ENCODE measurements at places on chromosomes 7 and 10.

- DNase-seq = no peak
Observed at GRCh38 chr10:15035385-15036301, 8.1 kb upstream of the OLAH start.

DNA sequence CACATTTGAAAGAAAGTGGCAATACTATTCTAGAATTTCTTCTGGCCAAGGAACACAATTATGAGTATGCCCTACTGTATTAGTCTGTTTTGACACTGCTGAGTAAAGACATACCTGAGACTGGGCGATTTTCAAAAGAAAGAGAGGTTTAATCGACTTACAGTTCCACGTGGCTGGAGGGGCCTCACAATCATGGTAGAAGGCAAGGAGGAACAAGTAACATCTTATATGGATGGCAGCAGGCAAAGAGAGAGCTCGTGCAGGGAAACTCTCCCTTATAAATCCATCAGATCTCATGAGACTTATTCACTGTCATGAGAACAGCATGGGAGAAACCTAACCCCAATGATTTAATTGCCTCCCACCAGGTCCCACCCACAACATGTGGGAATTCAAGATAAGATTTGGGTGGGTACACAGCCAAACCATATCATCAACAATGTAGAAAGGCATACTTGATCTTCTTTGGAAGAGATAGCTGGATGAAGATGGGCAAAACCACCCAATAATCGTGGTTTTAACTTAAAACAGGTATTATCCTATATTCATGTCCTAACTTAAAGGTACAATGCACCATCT is 113.9 kb downstream of the ETV1 start:
- DNase-seq = no peak

- DNase-seq = no peak
Observed at GRCh38 chr10:114458955-114459354, 54.7 kb upstream of the AFAP1L2 start.

- DNase-seq = no peak
Observed at GRCh38 chr10:85527616-85528317, 838.8 kb downstream of the GRID1 start.

DNA sequence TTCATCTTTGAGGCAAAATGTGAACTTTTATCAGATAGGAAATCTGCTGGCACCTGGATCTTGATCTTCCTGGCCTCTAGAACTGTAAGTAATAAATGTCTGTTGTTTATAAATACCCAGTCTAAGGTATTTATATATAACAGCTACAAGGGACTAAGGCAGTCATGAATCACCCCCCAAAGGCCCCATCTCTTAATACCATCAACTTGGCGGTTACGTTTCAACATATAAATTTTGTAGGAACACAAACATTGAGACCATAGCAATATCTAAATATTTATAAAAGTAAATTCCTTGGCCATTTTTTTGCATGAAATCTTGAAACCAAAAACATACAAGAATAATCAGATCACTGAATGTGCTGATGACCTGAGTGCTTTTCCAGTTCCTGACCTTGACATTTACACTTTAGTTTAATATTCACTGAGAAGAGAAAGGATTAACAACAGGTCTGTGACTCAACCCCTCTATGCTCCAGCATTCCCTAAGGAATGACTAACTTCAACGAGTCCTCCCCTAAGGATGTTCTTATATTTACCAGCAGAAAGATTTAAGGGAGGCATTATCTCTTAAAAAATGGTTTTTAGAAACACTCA is 1438.5 kb upstream of the CELF2 start:
- no peak for DNase-seq

- DNase-seq = no peak
Observed at GRCh38 chr10:96321822-96322221, 17.6 kb downstream of the DNTT start.

GRCh38 chr10:71608819-71609768 is 110.5 kb downstream of the C10orf105 start:
- DNase-seq = no peak

DNA sequence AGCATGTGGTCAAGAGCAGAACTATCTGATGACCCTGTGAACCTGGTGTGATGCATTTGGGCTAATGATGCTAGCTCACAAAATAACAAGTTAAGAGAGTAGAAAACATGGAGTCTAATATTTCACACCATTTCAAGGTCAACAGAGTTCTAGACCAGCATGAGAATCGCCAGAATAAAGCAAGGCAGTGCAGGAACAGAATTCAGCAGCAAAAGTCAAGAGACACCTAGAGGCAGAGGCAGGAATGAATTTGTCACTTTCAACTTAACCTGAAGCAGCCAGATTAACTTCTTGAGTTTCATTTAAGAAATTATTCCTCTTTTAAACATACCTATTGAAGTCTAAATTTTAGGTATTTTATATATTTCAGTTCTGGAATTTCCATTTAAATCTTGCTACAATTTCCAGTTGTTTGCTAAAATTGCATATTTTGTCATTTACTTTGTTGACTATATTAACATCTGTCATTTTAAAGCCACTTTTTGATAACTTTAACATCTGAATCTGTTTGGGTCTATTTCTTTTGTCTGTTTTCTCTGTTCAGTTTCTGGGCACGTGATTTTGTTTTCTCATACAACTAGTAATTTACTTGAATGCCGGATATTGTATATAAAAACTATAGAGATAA is 44.2 kb upstream of the PRSS58 start:
- no peak for DNase-seq

DNA sequence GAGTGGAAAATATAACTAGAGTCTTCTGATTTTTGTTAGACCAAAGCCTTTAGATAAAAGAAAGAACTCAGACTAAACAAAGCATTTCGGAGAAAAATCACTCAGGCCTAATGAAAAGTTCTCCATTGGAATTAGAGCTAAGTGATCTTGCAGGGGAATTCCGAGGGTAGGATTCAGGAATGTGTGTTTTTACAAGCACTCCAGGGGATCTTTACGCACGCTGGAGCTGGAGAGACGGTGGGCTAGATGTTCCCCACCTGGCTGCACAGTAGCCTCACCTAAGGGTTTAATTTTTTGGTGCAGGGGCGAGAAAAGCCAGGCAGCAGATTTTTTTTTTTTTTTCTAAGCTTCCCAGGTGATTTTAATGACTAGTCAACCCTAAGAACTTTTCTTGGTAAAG is 7.9 kb upstream of the PAPSS2 start:
- DNase-seq = no peak

- DNase-seq = no peak
Observed at GRCh38 chr7:35694161-35694783, 663 bp downstream of the HERPUD2 start.

GRCh38 chr10:49001870-49002672 is 62.4 kb upstream of the LRRC18 start:
- no peak for DNase-seq

- no peak for DNase-seq
Observed at GRCh38 chr10:93580828-93581227, 14.4 kb downstream of the FFAR4 start.

DNA sequence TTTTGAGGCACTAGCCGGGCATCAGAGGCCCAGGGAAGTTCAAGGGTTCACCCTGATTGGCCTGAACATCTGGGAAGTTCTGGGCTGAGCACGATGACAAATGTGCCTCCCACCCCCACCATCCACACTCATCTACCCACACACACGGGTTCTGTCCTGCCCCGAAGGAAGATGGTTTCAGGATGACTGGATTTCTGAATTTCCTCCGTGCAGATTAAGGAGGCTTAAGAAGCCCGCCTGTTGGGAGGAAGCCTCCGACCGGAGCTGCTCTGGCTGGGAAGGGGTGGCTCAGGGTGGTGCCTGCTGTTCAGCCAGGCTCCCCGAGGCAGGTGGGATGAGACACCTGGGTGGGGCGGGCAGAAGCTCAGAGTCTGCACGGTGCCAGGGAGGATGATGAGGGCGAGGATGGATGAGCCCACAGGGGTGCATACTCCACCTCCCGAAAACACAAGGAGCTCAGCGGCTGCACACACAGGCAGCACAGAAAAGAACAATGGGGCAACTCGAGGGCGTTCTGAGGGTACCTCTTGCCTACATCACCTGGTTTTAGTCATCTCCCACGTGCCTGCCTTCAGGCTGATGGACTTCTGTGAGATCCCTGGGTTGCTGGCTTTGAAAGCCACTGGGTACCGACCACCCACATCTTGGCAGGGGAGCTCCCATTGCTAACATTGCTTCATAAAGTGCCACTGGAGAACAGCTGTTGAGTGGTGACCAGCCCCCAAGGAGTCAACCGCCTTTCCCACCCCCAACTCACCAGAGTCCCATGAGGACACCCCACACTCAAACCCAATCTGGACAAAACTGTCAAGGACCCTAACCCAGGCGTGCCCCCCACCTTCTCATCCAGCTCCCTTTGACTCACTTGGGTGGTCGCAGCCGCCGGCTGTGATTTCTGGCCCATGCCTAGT is 41.2 kb downstream of the CALML3 start:
- DNase-seq = no peak

- no peak for DNase-seq
Observed at GRCh38 chr10:128626397-128627000, 500.3 kb upstream of the MKI67 start.

- DNase-seq = peak; percentile 20
Observed at GRCh38 chr10:131786756-131787605, 113.8 kb upstream of the PPP2R2D start.

- no peak for DNase-seq
Observed at GRCh38 chr7:128398016-128398840, 11.6 kb downstream of the IMPDH1 start.

- DNase-seq = no peak
Observed at GRCh38 chr7:134752006-134752760, 27.3 kb upstream of the CALD1 start.
